ENCODE measurements at places on chromosomes 3 and 15.

DNA sequence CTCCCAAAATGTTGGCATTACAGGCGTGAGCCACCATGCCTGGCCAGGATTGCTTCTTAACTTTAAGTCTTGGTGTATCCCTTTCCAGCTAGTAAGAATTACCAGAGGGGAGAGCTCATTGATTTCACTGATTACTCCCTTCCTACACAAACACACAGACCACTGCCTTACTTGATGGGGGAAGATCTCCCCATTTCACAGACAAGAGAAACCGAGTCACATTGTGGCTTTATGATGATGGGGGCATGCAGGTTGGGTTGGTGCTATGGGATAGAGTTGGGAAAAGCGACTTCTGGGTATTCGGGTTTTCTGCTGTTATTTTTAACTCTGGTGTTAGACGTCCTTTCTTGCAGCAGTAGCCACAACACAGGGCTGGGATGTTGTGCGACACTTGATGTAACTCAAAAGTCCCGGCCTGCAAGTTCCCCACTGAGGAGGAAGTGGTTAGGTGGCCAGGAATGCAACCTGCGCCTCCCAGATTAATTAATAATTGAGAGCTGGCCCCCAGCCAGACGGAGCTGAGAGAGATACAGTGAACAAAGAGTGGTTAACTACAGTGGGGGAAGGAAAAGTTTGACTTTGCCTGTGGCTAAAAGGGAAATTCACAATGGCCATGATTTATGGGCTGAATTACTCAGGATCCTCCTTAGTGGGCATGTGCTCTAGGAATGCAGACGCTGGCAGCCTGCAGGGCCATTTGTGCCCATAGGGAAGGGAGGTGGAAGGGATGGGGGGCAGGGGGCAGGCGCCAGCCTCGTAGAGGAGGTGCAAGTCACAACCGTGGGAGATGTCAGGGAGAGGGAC is 63.6 kb downstream of the SMAD6 start:
- no peak for DNase-seq

DNA sequence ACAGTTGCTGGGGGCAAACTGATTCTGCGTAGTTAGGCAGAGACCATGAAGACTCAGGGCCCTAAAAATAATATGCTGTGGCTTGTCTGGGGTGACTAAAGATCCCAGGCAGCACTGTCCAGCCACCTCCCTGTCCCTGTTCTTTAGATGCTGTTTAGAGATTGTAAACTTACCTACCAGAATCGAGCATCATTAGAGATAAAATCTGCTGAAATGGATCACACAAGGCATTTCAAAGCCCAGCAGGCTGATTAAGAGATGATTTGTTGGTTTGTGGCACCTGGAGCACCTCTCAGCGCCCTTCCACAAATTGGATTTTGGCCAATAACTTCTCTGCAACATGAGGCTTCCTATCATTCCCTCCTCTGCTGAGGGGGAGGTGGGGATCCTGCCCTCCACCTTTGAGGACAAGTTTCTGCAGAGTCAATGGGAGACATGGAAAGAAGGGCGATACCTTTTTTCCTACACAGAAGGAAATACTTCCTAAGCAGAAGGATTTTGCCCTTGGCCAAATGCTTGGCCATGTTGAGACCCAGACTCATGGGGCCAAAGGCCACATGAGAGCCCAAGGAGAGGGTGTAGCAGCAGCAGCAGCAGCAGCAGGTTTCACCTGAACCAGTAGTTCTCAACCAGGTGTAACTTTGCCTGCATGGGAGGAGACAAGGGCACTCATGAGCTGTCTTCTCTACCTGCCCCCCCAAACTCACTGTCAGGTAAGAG is 37.5 kb downstream of the SEMA5B start:
- DNase-seq, result no peak

- DNase-seq, result no peak
Measured at GRCh38 chr3:100150473-100150872, 36.2 kb upstream of the FILIP1L start.

- DNase-seq, result no peak
Measured at GRCh38 chr15:29815000-29815710, 7.1 kb downstream of the TJP1 start.

DNA sequence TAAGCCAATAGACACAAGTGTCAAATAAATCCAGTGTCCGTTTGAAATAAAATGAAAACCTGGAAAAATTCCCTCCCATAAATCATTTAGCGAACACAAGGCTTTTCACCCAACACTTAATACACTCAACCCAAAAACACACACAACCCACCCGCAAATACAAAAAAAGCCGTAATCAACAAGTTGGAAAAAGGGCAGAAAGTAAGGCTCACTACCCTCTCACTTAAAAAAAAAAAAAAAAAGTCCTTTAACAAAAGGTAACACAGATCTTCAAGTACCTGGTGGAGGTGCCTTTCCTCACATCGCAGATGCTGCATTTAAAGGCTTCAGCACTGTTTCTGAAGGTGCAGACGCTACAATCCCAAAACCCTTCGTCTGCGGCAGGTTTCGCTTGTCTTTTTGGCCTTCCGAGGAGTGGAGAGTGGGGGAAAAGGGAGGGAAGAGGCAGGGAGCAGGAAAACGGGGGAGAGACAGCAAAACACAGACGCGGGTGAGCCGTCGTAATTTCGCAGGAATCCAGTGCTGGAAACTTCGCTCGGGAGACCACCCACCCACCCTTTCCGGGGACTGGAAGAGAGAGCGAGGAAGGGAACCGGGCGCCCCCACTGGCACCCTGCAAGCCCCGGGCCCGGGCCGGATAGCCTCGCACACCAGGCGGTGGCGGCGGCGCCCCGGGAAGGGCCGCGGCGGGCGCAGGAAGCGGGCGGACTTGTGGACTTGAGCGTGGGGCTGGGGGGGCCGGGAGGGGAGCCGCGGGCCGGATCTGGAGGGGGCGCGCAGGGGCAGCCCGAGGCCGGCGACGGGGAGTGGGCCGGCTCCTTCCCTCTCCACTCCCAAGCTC is 401.8 kb downstream of the SHQ1 start:
- peak; percentile 24 for DNase-seq

GRCh38 chr3:114274929-114275328 is 18.9 kb upstream of the TIGIT start:
- no peak for DNase-seq

All from Ammon's horn (tissue), 1 donor.